ENCODE measurements at places on chromosomes 11 and 22. TPM values are rescaled to one million over a fixed set of nuclear protein-coding genes. Genes with fewer than 3 reads are reported as not detected.

The OR51B5 gene
- total RNA-seq = 1.2 TPM

The SPON1 gene
- 36.9 TPM for total RNA-seq

The MOV10L1 gene
- 3.2 TPM for total RNA-seq

The EPS8L2 gene
- total RNA-seq = 45.1 TPM

The RASD2 gene
- total RNA-seq = 12.2 TPM
